BJ (cell line): ENCODE measurements at places on chromosomes 7 and 10. TPM values are rescaled to one million over a fixed set of nuclear protein-coding genes. Genes with fewer than 3 reads are reported as not detected.

- no peak for DNase-seq
Measured at GRCh38 chr7:116984511-116984910, 31.2 kb downstream of the ST7 start.

DNA sequence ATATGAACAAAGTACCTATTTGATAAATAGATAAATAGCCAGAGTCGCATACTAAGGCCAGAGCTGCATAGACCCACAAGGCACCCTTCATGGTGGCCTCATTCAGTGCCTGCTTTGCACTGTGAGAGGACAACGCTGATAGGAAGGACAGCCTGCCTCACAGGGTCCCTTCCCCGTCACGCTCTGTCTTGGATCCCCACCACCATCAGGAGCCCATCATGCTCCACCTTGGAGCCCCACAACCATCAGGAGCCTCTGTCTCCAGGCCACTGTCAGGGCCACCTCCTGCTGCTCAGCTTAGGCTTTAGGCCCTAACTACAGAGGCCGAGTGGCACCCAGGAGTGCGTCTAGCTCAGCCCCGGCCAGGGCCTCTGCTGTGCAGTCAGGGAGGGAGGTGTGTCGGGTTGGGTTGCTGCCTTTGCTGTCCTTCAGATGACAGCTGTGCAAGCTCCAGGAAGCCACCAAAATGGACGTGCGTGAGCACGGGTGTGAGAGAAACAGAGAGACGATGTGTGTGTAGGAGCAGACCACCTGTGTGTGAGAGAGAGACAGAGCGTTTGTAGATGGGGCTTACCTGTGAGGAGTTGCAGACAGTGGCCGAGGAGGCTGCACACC, 516.9 kb downstream of the GLRX3 start:
- no peak for DNase-seq

DNA sequence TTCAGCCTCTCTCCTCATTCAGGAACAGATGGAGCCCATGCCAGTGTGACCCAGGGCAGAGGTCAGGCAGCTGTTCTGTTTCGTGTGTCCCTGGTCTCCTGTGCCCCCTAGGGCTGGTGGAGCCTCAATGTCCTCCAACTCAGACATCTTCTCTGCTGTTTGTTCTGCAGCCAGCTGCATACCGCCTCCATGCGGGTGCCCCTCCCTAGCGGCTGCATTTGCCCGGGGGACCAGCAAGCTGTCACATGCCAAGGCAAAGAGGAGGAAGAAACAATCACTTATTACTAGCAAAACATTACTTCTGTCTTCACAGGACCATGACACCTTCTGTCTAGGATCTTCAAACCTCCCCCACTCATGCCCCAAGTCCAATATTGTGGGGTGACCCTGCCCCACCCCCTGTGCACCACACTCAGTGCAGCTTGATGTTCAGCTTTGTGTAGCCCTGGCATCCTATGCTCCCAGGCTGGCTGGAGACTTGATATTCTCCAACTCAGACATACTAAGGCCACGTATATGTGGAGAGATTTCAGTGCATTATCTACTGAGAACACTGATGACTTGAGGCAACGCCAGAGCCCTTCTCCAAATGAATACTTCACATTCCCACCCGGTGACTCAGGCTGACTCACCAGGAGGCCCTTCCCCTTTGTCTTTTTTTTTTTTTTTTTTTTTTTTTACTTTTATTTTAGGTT, 188.9 kb downstream of the SKIDA1 start:
- peak; percentile 68 for DNase-seq

The OR13A1 gene
- not detected in 2 replicates for polyA plus RNA-seq

- DNase-seq = no peak
Measured at GRCh38 chr10:30828680-30829079, 199.1 kb upstream of the LYZL2 start.

DNA sequence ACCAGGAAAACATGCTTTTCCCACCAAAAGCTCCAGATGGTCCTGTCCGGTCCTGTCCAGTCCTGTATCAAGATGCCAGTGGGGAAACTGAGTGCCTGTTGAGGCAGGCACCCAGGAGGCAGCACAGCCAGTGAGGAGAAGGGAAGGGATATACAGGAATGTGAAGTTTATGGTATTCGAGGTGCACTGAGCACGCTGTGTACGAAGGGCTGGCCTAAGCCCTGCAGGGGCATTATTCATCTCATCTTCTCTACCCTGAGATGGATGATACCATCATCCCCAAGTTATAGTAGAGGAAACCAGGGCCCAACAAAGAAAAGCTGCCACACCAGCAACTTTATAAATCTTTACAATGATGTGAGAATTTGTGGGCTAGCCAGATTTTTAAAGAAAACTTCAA, 23.4 kb upstream of the FXYD4 start:
- DNase-seq = no peak

The TMEM196 gene
- not detected in 2 replicates for polyA plus RNA-seq

The C7orf57 gene
- polyA plus RNA-seq = 0.07 TPM in 2 replicates

DNA sequence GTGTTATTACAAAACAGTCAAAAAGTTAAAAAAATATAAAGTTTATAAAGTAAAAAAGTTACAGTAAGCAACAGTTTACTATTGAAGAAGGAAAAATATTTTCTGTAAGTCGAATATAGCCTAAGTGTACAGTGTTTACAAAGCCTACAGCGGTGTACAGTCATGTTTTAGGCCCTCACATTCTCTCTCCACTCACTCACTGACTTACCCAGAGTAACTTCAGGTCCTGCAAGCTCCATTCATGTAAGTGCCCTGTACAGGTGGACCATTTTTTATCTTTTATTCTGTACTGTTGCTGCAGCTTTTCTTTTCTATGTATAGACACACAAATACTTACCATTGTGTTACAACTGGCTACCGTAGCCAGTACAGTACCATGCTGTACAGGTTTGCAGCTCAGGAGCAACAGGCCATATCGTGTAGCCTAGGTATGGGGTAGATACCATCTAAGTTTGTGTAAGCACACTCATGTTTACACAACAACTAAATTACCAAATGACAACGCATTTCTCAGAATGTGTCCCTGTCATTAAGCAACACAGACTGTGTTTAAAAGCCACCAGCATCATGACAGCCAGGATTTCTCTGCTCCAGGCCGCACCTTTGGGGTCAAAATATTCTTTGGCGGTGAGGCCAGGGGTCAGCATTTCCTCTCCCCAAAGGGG, 67.2 kb downstream of the DLG5 start:
- DNase-seq = no peak

The CYP2C9 gene
- not detected in 2 replicates for polyA plus RNA-seq

DNA sequence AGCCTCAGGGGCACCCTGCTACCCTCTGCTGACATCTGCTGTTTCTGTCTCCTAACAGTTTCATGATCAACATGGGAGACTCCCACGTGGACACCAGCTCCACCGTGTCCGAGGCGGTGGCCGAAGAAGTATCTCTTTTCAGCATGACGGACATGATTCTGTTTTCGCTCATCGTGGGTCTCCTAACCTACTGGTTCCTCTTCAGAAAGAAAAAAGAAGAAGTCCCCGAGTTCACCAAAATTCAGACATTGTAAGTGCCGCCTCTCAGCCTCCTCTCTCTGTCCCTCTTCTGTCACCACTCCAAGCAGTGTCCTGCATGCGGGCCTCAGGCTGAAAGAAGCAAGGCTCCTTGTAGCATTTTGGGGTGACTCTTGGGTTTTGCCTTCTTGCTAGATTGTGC, 39.0 kb downstream of the POR start:
- DNase-seq = no peak

The GRIFIN gene
- not detected in 2 replicates for polyA plus RNA-seq

DNA sequence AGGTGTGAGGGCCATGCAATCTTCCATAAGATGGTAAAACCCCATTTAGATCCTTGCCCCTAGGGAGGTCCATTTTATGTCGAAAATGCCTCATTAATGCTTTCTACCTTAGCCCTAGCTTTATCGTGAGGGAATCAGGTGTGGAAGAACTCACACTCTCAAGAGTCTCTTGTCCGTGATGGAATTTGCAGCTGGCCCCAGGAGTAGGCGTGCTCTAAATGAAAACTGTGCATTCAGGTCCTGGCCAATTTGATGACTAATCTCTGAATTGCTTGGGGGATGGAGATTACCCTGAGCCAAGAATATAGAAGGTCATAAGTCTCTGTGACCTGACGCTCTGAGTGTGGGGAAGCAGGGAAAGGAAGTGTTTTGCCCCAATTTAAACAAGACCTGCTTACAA, 6.6 kb downstream of the C10orf90 start:
- DNase-seq = no peak

GRCh38 chr7:56206420-56206819, 90.2 kb upstream of the NUPR2 start:
- no peak for DNase-seq

DNA sequence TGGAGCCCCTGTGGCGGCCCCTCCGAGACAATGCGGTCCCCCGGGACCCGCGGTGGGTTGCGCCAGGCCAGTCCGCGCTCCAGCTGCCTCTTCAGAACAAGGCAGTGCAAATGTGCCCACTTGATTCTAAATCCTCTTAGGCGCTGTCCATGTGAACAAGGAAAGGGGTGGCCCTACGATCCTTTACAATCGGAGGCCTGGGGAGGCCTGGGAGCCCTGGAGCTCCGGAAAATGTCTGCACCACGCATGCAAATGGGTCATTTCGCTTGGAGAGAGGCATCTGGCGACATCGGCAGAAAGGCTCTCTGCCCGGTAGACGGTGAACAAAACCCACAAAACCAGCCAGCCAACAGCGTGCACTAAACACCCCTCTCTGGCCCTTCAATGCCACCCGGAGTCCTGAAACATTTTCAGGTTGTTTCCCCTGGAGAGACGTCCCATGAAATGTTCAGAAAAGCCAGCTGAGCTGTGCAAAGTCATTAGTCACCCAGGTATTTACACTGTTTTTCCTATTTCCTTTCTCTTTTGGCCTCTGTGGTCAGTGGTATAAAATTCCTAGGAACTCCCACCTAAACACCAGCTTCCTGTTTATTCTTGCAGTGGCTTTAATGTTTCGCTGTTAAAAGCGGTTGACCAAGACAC, 102.8 kb upstream of the ZNF438 start:
- DNase-seq = no peak
